ENCODE measurements at places on chromosomes 5 and 9.

DNA sequence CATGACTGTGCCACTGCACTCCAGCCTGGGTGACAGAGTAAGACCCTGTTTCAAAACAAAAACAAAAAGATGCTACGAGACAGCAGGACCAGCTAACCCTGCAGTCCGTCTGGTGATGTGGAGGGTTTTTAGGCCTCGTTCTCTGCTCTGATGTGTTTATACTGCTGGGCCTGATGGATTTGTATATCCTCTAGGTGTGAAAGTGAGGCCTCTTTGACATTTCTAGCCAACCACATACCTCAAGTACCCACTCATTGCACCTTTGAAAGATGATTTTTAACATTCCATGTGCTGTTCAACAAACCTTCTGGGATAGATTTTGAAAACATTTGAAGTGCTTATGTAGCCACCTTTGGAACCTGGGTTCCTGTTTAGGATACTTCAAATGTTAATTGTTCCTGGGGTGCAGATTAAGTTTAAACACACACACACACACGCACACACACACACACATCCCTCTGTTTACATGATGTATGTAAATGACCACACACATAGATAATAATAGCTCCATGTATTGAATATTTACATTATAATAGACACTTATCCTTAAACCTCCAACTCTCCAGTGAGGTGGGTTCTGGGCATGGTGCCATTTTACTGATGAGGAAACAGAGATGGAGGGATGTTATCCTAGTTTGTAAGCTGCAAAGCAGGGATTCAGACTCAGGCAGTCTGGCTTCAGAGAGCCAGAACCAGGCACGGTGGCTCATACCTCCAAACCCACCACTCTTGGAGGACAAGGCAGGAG, 48.8 kb upstream of the GOLPH3 start:
- DNase-seq = no peak

- DNase-seq = no peak
Observed at GRCh38 chr5:170112876-170113521, 7.3 kb downstream of the FOXI1 start.

DNA sequence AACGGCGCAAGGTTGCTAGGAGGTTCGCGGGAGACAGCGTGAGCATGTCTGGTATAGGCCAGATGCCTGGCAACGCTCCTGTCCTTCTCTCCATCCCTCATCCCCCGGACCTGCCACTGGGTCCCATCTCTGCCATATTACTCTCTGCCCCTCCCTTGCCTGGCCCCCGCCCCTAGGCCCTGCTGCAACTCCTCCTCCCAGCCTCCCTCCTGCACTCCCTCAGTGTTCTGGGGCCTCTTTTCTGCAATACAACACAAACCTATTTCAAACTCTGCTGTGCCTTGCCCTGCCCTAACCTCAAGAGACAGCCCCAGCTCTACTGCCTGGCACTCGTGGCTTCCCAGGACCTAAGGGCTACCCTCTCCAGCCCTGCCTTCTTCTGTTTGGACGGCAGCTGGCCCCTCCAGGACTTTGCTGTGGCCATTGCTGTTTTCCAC, 8.9 kb upstream of the DBN1 start:
- no peak for DNase-seq

- DNase-seq = peak; percentile 92
Observed at GRCh38 chr9:130689937-130690700, 3.5 kb upstream of the EXOSC2 start.

- peak; percentile 95 for DNase-seq
Observed at GRCh38 chr9:2809692-2810419, 34.0 kb downstream of the PUM3 start.

- no peak for DNase-seq
Observed at GRCh38 chr5:165231821-165232508, 1726.5 kb downstream of the MAT2B start.

DNA sequence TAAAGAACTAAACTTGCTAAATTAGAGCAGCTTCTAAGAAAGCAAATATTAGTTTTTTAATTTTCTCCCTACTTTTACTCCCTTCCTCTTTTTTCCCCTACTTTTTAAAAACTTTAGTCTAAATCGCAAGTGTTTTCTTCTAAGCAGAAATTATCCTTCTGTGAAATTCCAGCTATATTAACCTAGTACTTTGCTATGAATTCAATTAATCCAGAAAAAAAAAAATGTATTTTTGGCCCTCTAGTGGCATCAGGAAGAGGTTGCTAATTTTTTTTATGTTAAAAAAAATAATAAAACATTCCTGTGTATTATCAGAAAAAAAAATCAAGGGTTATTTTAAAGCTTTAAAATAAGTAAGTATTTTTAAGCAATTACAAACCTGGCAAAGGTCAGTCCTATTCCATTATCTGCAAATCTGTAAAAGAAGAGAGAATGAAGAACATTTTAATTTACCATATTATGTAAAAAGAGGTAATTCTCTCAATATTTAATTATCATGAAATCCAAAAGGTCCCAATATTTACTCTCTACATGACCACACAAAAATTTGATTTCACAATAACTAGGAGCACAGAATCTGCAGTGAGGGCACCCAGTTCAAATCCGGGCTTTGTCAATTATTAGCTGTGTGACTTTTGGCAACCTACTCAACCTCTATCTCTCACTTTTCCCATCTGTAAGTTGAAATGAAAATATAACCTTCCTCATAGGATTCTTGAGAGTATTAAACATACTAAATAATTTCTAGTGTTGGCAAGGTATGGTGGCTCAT, 52.0 kb downstream of the CEMIP2 start:
- peak; percentile 26 for DNase-seq

DNA sequence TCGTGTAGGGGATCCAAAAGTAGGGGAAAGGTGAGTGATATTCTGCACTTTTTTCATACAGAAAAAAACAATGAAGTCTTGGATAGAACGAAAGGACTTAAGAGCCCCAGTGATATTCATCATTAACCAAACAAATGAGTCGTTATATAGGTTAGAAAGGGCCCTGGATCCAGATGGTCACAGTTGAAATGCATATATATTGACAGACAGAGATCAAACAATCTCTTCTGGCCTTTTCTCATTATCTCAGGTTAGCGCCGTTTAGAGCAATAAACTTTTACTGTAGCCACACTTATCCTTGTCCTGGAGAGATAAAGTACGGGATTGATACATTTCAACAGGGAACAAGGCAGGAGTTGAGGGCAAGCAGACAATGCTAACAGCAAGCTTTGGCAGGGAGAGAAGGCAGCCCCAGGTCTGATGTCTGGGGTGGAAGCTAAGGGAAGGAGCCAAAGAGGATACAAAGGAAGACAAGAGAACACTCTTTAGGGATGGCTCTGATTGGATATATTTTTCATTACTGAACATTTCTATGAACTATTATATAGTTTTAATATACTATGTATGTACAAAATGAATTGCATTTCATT, 77.0 kb downstream of the LIFR start:
- no peak for DNase-seq

GRCh38 chr5:160604484-160604883, 182.8 kb downstream of the PTTG1 start:
- no peak for DNase-seq

DNA sequence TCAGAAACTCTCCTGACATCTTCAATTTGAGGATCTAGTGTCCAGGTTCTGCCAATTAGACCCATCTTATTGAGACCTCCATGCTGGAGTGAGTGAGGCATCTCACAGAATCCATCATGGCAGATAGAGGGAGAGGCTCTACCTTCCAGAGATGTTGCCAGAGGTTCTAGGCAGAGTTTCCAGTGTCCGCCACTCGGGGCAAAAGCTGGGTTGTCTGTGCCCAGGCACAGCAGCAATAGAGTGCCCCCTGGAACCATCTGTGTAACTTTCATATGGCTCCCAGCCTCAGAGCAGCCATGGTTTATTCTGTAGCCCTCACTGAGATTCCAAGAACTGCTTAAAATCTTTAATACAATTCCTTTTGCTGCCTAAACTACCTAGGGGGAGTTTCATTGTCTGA, 16.6 kb upstream of the CCDC112 start:
- DNase-seq = no peak

GRCh38 chr5:67268231-67269021, 71.8 kb upstream of the CD180 start:
- peak; percentile 94 for DNase-seq

- no peak for DNase-seq
Observed at GRCh38 chr9:127121628-127122175, 733 bp downstream of the ANGPTL2 start.
